ENCODE measurements at places on chromosomes 13 and 19.

DNA sequence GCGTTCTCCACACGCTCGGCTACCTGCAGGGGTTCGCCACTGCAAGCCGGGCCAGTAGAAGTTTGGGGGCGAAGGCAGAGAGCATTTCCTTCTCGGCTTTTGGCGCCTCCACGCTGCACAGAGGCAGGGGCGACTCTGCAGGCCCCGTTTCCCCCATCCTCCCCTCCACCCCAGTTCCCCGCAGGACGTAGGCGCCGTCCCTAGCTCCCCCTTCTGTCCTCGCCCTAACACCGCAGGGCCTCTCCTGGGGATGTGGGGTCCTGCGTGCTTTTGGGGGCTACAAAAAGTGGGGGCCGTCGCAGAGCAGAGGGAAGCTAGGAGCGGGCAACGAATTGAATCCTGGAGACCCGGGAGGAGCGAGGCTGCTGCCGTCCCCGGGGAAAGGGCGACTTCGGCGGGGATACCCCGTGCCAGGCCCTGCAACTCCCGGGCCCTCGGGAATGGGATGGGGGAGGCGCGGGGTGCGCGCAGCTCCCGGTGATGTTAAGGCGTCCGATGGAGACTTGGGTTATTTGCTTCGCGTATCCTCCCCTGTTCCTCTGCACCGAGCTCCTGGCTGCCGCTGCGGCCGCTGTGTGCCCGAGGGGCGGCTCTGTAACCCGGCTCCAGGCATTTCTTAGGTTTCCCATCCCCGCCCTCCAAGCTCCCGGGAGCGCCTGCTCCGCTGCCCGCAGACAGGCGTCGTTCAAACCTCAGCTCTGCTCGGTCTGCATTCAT, 255.9 kb upstream of the SOX21 start:
- H3K4me3 ChIP-seq, result no peak overlapping the region
- H3K27me3 ChIP-seq, result no peaks in the 10 kb centered on the region
- no peak overlapping the region for H3K27ac ChIP-seq
- H3K4me1 ChIP-seq, result peaks cover 15% of the 10 kb centered on the region

GRCh38 chr19:5232798-5233505, 107.7 kb downstream of the PTPRS start:
- no peaks in the 10 kb centered on the region for H3K27me3 ChIP-seq
- H3K36me3 ChIP-seq, result peaks cover 25% of the 10 kb centered on the region
- H3K27ac ChIP-seq, result no peak overlapping the region
- no peak for DNase-seq

GRCh38 chr13:112657850-112658445, 31.9 kb upstream of the ATP11A start:
- H3K4me1 ChIP-seq, result no peaks in the 10 kb centered on the region
- H3K27ac ChIP-seq, result no peak overlapping the region
- H3K4me3 ChIP-seq, result no peak overlapping the region

DNA sequence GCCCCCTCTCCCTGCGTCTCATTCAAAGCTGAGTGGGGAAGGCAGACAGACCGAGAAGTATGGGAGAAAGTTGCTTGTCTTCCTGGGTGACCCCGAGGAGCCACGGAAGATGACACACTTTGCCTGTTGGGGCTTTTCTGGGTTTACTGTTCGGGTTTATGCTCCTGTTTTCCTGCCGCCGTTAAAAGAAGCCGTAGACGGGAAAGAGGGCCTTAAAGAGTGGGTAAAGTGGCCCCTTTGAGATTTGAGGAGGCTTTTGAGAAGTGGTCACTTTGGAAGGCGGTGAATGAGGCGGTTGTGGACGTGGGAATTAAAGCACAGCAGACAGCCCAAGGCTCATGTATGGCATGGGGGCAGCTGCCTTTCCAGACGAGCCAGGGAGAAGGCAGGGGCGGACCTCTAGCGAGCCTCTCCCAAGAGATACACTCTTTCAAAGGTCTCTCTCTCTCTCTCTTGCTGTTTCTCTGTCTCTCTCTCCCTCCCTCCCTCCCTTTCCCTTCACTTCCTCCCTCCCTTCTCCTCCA, 493 bp upstream of the LHFPL6 start:
- no peaks in the 10 kb centered on the region for H3K36me3 ChIP-seq
- H3K4me1 ChIP-seq, result peaks cover 42% of the 10 kb centered on the region
- no peaks in the 10 kb centered on the region for H3K27me3 ChIP-seq
- no peak for DNase-seq
- H3K27ac ChIP-seq, result peak overlapping the region; percentile 91

GRCh38 chr19:35639321-35639639, 2.3 kb upstream of the ETV2 start:
- DNase-seq, result no peak
- H3K27me3 ChIP-seq, result no peaks in the 10 kb centered on the region
- H3K27ac ChIP-seq, result no peak overlapping the region
- H3K36me3 ChIP-seq, result peaks cover 41% of the 10 kb centered on the region
